Psoas muscle (tissue), 8 donors: ENCODE measurements at places on chromosomes 16 and 17. TPM values are rescaled to one million over a fixed set of nuclear protein-coding genes. Genes with fewer than 3 reads are reported as not detected.

The WIPI1 gene
- total RNA-seq: 80.3 TPM

The PTGES3L gene
- total RNA-seq: 61.9 TPM

The CHST6 gene
- 0.20 TPM for total RNA-seq

The ACSM2A gene
- not detected for total RNA-seq

The TLCD3B gene
- 1.9 TPM for total RNA-seq

The SLC6A2 gene
- total RNA-seq: not detected

The TBX21 gene
- total RNA-seq: 0.25 TPM

The CES5A gene
- not detected for total RNA-seq
